ENCODE measurements at places on chromosomes 11 and 22. TPM values are rescaled to one million over a fixed set of nuclear protein-coding genes. Genes with fewer than 3 reads are reported as not detected.

DNA sequence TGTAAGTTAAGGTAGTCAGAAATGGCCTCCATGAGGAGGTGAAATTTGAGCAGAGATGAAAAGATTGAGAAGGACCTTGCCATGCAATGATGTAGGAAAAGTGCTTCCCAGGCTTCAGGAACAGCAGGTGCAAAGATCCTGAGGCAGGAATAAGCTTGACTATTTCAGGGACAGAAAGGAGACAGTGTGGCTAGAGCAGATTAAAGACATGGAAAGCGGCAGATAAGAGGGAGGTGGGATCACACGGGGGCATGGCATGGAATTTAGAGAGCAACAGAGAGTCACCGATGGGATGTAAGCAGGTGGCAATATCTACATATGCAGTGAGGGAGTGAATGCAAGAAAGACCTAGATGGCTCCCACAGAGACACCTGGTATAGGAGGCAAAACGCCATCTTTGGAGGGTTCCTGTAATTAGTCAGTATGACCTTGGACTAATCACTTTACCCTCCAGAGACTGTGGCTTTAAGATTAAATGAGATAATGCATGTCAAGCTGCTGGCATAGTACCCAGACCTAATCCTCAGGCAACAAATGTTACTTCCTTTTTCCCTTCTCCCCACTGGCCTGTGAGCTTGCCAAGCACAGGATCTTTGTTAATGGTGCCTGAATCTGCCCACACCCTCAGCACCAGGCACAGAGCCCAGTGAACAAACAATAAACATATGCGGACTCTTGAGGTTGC lies 24.6 kb upstream of the ACER3 start:
- peak; percentile 93 for DNase-seq

Gene IL18
- total RNA-seq: 10.3 TPM

DNA sequence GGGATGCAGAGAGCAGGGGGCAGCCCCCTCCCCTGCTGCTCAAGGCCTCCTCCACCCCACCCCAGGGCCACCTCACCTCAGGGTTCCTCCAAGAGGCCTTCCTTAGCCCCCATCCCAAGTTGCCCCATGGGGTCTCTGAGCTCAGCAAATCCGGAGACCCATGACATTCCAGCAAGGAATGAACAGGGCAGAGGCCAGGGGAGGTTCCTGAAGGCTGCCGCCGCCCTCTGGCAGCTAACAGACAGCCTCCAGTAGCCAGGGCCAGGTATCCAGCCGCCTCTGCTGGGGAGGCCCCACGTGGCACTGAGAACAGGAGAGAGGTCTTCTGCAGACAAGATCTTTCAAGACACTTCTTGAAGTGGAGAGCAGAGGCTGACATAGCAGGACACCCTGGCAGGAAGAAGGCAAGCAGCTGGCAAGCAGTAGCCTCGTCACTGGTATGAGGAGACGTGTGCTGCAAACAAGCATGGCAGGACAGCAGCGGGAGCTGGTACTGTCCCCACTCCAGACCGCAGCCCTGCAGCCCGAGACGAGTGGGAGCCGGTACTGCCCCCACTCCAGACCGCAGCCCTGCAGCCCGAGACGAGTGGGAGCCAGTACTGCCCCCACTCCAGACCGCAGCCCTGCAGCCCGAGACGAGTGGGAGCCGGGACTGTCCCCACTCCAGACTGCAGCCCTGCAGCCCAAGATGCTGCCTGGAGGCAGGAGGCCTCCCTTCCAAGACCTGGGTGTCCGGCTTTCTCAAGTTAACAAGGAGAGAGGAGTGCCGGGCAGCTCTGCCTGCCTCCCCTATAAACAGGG lies 190.6 kb downstream of the IGLL1 start:
- no peak for DNase-seq

Gene AQP11
- 0.39 TPM for total RNA-seq

Gene F2
- total RNA-seq: not detected

- no peak for DNase-seq
Observed at GRCh38 chr22:40429481-40429880, 59.1 kb downstream of the SGSM3 start.

- DNase-seq: peak; percentile 40
Observed at GRCh38 chr22:38843657-38844314, at the start of gene NPTXR. NPTXR (minus strand) TSS chr22:38844028.

Gene ART1
- not detected for total RNA-seq

- no peak for DNase-seq
Observed at GRCh38 chr11:128069665-128070064, 517.7 kb downstream of the ETS1 start.

Gene OR8G5
- not detected for total RNA-seq

- DNase-seq: no peak
Observed at GRCh38 chr22:41469218-41469851, 418 bp downstream of the ACO2 start.

Gene C22orf23
- 1.1 TPM for total RNA-seq

DNA sequence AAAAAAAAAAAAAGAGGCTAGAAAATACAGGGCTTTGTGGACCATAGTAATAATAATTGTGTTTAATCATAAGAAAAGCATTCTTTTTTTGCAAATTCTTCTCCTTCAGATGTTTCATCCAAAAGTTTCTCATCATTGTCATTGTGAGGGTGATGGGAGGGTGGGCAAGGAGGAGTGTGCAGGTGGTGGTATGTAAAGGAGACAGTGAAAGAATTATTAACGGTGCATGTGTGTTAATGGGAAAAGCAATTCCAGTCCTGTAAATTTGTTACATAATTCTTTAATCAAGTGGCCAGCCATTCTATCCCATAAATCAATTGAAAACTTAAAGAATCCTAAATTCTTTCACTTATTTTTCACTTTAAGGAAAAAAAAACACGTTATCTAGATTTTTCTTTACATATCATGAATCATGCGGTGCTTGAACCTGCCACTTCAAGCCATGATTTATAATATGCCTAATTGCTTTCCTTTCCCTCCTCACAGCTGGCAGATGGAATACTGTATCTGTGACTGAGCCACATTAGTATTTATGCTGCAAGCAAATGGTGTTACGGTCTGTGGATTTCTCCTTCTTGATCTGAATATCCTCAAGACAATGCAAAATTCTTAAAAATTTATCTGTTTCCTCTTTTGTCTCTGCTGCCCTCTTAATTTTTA lies 318.5 kb downstream of the JRKL start:
- no peak for DNase-seq

GRCh38 chr22:33842006-33842354 lies 78.3 kb downstream of the LARGE1 start:
- DNase-seq: no peak

Measured in H4 (cell line).